NCI-H2171 (cell line): ENCODE measurements at places on chromosomes 4 and X.

DNA sequence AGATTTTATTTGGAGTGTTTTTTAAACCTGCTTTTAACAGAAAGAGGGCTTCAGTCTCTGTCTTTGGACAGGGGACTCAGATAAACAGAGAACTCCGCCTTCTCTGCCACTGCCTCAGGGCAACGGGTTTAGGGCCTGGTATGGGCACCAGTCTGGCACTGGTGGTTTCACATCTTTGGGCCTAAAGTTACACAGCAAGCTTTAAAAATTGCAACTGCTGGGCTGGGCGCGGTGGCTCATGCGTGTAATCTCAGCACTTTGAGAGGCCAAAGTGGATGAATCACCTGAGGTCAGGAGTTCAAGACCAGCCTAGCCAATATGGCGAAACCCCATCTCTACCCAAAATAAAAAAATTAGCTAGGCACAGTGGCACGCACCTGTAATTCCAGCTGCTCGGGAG, 10.3 kb upstream of the NAT8L start:
- no peak for DNase-seq

GRCh38 chr4:181504924-181505323, 738.3 kb upstream of the TENM3 start:
- no peak for DNase-seq

DNA sequence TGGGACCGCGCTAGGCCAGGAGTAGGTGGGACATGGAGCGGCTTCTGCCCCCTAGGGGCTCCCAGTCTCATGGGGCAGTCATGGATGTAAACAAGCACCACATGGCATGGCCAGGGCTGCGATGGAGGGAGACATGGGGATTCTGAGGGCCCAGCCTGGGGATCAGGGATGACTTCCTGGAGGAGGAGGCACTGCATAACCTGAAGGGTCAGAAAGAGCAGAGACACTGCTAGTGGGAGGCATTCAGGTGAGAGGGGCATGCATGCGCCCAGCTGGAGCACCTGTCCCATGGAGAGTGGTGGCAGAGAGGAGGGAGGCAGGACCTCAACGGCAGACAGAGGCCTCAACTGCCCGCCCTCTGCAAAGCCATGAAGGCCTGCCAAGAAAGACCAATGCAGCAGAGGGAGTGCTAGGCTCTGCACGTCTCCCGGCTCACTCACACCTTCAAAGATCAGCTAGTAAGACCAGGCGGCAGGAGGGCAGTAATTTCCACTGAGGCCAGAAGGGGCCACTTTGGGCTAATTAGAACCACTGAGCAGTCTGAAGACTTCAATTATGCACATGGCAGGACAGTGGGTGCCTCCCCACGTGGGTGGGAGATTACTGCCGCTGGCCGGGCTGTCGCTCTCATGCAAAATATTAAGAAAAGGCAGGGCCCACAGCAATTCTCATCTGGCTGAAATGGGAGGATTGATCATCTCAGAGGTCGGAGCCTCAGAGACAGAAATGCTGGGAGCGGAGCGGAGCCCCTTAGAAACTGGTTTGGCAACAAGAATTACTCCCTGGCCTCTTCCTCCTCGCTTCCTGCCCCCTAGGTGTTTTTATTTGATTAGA, 69.6 kb downstream of the PPP2R2C start:
- DNase-seq = no peak

GRCh38 chrX:49079489-49080428, at the start of gene WDR45:
TSS of gene WDR45 (minus strand) at chrX:49079887. CDS start at chrX:49078095, 1,792 bp downstream.
- DNase-seq = peak; percentile 27

DNA sequence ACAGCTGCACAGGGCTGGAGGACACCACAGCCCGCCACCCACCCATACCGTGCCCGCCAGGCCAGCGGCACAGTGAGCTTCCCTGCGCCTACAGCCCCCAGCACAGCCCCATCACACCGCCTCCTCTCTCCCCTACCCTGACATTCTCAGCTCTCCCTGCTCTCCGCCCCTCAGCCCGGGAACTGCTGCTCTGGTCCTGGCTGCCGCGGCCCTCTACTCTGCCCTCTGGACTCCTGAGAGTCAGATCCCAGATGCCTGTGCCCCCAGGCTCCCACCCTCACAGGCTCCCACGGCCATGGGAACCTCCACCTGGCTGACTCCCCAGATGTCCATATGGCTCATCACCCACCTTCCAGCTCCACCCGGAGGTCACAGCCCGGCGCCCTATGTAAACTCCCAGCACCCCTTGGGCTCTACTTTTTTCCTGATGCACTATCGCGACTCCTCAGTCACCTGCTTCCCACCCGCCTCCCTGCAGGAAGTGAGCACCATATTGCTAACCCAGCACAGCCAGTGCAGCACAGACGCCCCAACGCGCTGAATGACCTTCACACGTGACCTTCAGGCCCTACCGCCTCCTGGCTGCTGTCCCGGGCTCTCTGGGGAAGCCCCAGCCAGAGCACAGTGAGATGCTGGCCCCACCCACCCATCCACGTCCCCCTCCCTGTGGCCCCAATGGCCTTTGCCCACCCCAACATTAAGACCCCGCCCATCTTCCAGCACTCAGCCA, 23.0 kb downstream of the FAM53A start:
- DNase-seq = no peak

DNA sequence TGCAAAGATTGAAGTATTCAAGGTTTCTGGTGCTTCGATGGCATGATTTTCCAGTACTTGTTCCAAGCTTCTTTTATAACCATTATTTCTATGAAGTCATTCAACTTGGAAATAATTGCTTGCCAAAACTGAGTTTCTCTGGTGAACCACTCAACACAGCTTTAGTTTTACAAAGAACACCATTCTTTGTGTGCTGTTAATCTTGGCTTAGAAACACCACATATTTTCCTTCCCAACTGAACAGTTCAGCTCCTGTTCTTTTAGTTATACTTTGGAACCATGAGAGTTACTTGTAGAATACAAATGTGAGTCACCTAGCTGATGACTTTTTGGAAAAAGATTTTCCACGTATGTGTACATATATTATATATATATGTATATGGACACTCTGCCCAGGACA, 32.7 kb downstream of the TMEM47 start:
- no peak for DNase-seq

DNA sequence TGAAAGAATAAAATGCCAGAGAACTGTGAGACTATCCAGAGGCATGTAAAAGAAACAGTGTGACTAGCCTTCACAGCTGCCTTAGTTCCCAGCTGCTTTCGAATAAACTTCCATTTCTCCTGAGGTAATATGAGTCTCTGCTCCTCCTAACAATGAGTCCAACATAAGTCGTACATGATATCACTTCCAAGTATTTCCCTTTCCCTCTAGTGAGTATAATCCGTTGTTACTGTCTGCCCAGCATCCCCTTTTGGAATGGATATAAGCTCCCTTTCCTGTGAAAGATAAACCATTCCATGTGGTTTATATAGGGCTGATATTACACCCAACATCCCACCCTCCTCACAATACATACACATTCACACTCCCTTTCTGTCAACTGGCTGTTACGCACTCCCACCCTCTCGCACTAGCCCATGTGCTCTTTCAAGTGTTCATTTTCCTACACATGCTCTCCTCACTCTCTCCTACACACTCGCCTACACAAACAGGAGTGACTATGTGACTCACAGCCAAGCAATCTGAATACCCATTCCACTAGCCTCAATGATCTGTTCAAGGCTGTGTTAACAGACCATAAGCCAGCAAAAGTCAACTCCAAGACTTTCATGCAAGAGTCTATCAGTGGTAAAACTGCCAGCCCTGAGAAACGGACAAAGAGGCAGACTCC, 5.0 kb downstream of the NAF1 start:
- no peak for DNase-seq

GRCh38 chr4:88211473-88212252, 53.2 kb upstream of the ABCG2 start:
- no peak for DNase-seq

DNA sequence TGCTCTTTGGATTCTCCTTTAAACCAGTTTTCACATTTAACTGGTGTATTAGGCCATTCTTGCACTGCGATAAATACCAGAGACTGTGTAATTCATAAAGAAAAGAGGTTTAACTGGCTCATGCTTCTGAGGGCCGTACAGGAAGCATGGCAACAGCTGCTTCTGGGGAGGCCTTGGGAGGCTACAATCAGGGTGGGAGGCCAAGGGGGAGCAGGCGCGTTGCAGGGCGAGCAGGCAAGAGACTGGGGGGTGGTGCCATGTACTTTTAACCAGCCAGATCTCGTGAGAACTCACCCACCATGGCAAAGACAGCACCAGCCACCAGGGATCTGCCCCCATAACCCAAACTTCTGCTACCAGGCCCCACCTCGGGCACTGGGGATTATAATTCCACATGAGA, 38.1 kb downstream of the RNF212 start:
- DNase-seq = no peak

GRCh38 chr4:38034986-38035882, 75.0 kb downstream of the PTTG2 start:
- no peak for DNase-seq

DNA sequence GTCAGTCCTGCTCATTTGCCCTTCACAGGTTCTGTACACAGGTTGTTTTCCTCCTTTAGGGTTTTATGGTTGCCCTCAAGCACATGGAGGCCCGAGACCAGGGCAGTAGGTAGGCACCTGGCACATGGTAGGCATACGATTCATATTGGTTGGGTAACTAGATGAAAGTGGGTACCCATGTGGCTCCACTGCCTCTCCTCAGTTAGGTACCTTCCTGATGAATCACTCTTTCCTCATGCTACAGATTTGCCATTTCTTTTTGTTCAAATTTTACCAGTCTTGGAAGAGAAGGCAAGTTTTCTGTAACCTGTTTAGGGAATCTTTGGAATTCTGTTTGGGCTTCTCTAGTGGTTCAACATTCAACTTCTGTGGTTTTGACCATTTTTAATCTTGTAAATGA, 121.3 kb downstream of the FHIP1A start:
- DNase-seq = no peak

- no peak for DNase-seq
Observed at GRCh38 chrX:39144956-39145355, 343.7 kb downstream of the MID1IP1 start.

DNA sequence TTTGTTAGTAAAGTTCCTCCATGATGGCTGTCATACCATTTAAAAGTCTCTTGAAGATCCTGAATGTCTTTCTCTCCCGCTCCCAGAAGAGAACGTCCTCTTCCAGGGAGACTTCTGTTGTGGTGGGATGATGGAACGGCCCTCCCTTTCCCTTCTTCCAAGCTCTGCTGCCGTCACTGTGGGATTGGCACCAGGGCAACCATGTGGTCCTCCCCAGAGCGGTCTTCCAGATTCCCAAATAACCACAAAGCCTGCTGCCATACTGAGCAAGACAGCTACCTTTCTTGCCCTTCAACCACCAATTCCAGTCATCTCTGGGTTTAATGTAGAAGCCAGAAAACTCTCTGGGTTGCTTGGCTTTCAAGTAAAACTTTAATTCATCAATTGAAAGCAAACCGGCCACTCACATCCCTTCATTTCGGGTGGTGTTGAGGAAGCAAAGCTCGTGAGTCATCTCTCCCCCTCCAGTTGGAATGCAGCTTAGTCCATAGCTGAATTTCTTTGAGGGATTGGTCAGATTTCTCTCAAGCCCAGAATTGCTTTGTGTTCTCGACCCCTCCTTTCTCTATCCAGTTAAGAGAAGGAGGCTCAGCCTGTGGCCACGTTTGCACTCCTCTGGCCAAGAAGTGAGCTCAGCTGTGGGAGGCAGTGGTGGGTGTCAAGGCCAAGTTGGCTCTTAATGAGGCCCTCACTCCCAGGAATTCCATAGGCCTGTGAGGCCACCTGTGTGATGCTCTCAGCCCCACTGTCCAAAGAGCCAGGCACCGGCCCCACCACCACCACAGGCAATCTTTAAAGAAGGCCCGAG, 36.9 kb downstream of the FHDC1 start:
- DNase-seq = no peak

DNA sequence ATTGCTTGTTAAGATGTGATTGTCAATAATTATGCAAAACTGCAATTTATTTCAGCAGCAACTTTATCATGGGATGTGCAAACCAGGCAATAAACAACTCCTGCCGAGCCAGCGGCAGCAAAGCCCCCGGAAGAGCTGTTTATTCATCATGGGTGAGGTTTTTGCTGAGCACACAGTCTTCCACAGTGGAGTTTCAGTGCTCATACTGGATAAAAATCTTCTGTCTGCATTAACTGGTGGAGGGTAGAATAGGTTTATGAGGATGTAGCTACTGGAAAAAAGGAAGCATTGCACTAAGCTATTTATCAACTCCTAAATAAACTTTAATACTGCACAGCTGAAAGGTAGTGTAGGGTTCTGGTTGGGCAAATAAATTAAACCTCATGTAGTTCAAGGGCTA, 557.4 kb upstream of the FTHL17 start:
- no peak for DNase-seq

GRCh38 chr4:68859655-68860054, 43.9 kb downstream of the UGT2B10 start:
- no peak for DNase-seq

GRCh38 chr4:41154814-41155177, 59.5 kb downstream of the APBB2 start:
- no peak for DNase-seq

DNA sequence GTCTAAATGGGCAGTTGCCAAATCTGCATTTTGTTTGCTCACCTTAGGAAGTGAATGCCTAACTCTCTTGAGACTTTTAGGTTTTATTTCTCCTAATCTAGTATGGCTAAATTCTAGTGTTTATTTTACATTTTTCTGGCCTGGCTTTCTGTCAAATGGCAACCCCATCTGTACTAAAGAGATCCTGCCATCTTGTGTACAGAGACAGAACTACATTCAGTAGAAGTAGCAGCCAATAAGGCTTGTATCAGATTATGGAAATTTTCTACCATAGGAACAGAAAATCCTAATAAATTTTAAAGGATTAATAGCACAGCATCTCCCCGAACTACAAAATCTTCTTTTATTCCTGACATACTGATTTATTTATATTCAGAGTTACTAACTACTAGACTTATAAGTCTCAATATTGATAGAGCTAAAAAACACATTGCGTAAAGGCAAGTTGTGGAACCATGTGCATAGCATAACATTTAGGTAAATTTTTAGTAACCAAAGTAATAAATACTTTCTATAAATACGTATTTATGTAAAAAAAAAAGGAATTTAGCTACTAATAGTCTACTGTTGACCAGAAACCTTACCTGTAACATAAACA, 45.5 kb downstream of the TMEM144 start:
- no peak for DNase-seq

GRCh38 chr4:146654687-146655520, 16.2 kb downstream of the POU4F2 start:
- no peak for DNase-seq

DNA sequence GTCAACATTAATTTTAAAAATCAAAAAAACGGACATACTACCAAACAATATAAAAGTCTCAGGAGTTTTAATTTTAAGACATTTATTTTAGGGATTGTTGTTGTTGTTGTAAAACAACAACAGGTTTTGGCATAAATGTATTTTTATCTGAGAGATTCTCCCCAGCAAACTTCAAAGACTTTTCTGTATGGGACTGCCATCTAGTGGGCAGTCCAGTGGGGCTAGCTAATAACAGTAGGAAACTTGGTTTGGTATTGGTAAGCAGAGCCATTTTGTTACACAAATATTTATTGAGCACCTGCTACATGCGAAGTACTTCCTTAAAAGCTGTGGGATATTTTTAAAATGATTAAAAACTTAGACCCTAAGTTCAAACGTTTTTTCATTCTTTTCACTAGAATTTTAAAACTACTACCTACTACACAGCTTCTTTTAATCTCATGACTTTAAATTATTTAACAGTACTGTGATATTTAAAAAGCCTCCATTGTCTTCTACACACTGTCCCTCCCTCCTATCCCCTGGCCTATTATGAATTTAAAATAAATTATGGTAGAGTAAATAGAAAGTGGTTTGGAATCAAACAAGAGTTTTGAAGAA, 1028.4 kb upstream of the INTU start:
- DNase-seq = peak; percentile 8
